ENCODE measurements at places on chromosomes 16 and 17.

GRCh38 chr17:57699751-57700219 is 45.3 kb downstream of the CCDC182 start:
- DNase-seq = no peak

DNA sequence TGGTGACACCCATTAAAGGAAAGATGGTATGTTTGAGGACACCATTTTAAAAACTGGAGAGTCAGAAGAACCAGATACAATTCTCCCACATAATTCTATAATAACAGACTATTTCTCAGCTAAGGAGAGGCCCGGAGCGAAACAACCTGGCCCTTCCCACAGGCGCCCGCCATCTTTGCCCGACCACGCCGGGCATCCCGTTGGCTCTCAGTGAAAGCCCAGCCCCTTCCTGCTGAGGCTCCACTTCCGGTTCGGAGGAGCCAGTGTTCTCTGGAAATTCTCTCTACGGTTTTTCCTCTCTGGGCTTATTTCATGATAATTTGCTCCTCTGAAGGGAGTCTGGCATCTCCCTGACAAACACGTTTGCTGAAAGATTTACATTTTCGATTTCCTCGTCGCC is 175.7 kb downstream of the AXIN2 start:
- DNase-seq = no peak

DNA sequence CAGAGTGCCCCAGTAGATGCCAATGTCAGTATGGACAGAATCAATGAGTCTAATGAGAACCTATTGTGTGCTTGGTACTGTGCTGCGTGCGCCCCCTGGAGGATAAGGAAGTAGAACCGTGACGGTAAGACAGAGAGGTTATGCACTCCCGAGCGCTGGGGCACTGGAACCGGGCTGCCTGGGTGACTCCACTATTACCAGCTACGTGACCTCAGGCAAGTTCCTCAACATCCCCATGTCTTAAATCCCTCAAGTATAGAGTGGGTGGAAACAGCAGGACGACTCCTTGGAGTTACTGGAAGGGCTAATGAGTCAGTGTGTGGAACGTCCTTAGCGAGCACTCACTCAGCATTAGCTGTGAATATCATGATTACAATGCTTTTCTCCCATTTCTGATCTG is 16.2 kb downstream of the CHST4 start:
- DNase-seq = peak; percentile 72

DNA sequence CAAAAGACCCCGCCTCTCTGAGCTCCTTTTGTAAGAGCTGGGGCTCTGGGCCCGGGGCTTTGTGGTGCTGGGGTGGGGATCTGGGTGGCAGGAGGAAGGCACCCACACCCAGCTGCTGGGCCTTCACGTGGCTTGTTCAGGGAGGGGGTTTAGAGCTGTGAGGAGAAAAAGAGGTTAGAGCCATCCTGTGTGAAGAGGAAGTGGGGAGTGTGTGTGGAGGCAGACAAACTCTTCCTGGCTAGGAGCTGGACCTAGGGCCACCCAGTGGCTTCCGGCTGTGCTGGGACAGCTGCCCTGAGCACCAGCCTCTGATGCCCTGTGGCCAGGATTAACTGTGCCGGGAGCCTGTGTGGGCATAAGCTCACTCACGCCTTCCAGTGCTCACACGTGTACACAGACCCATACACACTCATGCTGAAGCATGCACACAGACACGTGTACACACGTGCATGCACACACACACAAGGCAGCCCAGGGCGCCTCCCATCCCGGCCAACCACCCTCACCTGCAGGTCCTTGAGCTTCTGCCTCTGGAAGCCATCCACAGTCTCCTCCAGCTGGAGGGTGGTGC is 7.4 kb downstream of the CIBAR2 start:
- no peak for DNase-seq

GRCh38 chr16:56477096-56477878 is 25.9 kb downstream of the OGFOD1 start:
- no peak for DNase-seq

DNA sequence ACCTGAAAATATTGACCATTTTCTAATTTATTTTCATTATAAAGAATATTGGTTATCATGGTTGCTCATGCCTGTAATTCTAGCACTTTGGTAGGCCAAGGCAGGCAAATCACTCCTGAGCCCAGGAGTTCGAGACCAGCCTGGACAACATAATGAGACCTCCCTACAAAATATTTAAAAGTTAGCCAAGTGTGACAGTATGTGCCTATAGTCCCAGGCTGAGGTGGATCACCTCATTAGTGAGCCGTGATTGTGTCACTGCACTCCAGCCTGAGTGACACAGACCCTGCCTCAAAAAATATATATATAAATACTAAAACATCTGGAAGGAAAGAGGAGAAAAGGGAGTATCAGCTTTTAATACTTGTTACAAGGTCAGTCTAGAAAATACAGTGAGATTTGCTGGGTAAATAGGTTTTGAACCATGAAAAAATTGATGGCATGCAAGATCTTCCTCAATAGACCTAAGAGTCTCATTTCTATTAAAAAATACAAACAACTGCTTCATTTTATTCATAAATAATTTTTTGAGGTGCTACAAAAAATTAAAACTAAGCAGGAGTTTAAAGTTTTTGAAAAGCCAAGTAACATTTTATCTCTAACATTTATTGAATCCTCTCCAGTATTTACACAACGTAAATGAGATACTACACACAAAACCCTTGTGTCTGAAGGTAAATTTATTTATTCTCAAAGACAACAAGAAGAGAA is 47.7 kb downstream of the TUBD1 start:
- no peak for DNase-seq

- DNase-seq = peak; percentile 56
These were observed 39.0 kb upstream of the AKAP1 start for GRCh38 chr17:57045868-57046704.

DNA sequence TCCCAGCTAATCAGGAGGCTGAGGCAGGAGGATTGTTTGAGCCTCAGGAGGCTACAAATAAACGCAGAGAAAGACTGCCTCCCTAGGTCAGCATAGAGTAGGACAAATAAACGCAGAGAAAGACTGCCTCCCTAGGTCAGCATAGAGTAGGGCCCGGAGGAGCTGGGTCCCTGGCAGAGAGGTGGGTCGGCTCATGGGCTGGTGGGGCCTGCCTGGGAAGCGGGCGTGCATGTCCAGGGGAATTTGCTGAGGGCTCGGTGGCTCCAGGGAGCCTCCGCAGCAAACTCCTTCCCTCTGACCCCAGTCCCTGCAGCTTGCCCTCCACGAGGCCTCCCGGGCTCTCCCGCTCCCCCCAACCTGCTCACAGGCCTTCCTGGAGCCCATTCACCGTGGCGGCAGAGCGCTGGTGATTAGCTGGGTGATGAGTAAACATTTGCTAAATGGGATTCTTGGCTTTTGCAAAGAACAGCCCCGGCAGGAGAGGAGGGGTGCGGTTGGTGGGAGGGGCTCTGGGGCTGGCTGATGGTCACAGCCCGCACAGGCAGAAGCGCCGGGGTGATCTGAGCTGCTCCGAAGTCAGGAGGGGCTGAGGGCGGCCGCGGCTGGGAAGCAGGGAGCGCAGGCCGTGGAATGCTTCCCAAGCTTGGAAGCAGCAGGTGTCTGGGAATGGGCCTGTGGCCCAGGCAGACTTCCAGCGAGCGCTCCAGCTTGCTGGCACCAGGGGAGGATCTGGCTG is 93.1 kb downstream of the RTN4RL1 start:
- DNase-seq = peak; percentile 95

DNA sequence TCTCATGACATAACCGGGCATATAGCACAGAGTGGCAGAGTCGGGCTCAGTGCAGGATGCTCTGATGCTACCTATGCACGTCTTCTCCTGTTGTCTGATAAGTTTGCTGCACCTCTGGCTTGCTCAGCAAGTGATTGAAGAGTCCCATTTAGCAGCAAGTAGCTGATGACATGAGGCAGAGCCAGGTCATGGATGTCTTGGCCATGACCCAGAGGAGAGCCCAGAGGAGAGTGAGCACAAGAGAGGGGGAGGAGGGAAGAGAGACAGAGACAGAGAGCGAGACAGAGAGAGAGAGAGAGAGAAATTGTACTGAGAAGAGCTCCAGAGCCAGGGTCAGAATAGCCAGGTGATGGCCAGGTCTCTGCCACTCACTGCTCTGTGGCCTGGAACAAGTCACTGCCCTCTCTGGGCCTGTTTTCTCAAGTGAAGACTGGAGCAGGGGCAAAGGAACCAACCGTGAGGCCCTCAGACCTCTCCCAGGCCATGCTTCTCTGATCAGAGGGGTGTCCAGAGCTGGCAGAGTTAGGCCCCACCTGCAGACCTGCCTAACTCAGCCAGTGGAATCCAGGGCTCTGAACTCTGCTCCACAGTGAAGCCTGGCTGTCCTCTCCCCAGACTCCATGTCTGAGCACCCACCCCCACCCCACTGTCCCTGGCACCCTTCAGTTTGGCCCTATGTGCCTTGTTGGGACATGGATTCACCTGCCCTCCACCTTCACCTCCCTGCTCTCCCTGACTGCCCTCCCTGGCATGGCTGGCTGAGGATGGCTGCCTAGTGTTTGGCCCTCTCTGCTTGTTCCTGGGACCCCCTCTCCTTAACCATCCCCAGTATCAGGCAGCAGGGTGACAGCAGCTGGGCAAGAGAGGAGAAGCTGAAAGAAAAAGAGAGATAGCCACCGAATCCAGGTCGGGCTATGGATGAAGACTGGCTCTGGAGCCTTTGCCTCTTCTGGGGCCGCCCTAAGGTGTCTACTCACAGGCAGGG is 4.3 kb upstream of the KRT35 start:
- no peak for DNase-seq

DNA sequence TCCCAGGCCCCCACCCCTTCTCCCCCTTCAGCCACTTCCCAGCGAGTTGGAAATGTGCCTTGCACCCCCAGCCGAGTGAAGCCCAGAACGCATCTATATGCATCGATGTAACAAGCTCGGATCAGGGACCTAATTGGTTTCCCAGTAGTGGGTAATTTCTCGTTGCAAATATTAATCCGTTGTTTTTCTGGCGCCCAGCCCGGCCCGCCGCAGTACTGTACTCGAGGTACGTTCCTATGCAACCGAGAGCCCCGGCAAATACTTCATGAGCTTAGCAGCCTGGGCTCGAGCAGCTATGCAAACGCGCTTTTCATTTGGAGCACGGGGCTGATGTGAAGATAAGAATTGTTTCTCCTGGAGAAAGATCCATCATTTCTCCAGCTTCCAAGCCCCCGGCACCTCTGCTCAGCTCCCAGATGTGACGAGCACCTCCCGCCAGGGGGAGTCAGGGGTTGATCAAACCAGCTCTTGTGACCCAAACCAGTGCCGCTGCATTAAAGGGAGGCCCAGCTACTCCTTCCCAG is 229.8 kb downstream of the KATNIP start:
- peak; percentile 95 for DNase-seq

- peak; percentile 70 for DNase-seq
These were observed 54.0 kb downstream of the MRM3 start for GRCh38 chr17:836151-836550.

DNA sequence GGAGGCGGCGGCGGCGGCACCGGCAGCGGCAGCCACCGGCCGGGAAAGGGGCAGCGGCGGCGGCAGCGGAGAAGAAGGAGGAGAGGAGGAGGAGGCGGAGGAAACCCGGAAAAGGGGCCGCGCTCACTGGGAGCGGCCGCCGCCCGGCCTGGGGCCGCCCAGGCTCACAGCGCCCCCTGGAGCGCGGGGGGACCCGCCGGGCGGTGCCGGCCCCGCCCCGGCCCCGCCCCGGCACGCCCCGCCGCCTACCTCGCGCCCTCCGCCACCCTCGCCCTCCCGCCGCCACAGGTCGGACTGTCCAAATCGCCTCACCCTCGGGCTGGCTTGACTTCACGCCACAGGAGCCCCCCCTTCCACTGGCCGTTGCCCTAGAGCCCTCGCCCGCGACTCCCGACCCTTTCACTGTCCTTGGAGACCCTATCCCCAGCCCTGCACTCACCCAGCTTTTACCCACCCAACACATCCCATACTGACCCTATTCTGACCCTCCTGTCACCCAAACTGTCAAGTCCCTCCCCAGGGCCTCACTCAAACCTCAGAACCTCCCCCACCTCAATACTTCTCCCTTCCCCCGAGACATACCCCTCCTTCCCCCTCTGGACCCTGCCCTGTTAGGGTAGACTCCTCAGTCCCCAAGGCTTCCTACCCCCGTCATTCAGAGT is at the start of gene CSNK2A2:
TSS of gene CSNK2A2 (minus strand) at position 85 of the 662 bp plus-strand sequence. CDS start 370 bp downstream, outside the sequence.
- DNase-seq = peak; percentile 94

All from H7 (cell line).